ENCODE measurements at places on chromosomes 3 and 15.

DNA sequence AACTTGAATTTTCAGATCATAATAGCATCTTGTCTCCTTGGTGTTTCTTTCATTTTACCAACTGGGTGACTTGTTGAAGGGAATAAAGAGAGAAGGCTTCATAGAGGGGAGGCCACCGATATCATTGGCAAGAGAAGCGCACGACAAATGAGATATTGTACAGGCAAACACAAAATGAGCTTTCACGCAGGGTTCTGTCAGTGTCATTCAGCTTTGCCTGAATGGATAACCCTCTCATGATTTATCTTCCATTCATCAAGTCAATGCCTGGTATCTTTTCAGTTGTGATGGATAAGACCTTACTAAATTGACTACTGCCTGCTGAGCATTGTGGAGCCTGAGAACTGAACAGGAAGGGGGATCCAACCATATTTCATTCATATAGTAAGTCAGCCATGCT is 188.6 kb upstream of the EPHA3 start:
- DNase-seq = no peak

GRCh38 chr3:190269101-190269500 is 53.1 kb downstream of the CLDN1 start:
- DNase-seq = no peak

- no peak for DNase-seq
These were observed 123.7 kb downstream of the SMAD6 start for GRCh38 chr15:66825731-66826130.

DNA sequence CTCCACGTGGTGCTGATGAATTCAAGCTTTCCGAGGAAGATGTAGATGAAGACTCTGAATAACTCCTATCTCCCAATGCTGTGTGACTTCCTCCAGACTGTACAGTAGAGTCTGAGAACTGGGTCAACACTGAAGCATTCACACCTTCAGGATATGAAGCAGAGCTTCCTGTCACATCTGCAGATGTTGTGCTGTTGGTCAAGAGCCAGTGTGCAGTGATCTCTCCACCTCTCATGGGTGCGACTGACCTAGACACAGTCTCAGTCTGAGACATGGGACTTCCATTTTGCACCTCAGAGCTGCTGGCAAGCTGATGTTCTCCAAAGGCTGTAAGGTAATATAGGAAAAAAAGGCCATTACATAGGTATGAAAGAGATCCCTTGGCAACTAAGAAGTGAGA is 36.5 kb downstream of the HEG1 start:
- no peak for DNase-seq

DNA sequence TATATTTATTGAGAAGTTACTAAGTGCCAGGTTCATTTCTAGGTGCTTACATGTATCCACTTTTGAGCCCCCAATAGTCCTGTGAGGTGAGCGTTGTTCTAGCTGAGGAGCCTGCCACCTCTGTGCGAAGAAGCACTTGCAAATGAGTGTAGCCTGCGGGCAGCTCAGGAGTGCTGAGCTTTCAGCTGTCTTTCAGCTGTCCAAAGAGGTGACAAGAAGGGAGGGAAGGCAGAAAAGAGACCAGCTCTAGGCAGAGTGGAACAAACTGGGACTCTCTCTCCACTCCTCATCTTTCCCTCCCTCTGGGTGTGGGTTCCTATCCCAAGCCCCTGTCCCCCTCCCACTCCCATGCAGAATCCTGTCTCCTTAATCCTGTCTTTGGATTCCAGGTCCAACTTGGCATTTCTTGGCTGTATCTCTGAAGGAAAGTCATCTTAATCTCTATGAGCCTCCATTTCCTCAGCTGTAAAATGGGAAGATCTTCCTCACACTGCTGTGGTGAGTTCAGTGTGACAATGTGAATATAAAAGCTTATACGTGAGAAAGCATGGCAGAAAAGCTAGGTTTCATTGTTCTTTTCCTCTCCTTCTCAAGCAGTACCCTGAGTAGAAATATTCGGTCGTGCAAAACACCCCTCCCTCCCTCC is 6.7 kb upstream of the SRP14 start:
- DNase-seq = no peak

DNA sequence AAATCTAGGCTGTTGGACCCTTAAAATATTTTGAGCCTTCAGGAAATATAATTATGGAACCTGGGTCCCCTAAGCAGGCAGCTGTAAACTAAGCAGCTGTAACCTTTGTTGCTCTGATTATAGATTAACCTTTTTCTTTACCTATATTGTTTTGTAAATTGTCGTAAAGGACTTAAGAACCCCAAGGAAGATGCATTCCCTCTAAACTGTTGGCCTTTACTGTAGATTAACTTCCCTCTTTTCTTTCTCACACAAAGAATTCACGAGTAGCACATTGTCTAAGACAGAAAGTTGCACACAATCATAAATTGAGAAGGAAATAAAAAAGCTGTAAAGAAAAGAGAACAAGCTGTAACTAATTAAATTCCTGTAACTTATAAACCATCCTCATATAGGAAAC is 877.3 kb downstream of the ROBO2 start:
- no peak for DNase-seq

DNA sequence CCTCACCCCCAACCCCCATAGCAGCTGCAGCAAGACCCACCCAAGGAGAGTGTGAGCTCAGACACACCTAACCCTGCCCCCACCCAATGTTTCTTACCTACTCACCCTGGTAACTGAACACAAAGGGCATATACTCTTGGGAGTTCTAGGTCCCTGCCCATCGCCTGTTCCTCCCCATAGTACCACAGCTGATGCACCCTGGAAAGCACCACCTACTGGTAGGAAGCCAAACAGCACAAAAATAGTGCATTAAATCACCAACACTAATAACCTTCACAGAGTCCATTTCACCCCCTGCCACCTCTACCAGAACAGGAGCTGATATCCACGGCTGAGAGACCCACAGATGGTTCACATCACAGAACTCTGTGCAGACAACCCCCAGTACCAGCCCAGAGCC is 245.2 kb downstream of the EFHB start:
- no peak for DNase-seq

DNA sequence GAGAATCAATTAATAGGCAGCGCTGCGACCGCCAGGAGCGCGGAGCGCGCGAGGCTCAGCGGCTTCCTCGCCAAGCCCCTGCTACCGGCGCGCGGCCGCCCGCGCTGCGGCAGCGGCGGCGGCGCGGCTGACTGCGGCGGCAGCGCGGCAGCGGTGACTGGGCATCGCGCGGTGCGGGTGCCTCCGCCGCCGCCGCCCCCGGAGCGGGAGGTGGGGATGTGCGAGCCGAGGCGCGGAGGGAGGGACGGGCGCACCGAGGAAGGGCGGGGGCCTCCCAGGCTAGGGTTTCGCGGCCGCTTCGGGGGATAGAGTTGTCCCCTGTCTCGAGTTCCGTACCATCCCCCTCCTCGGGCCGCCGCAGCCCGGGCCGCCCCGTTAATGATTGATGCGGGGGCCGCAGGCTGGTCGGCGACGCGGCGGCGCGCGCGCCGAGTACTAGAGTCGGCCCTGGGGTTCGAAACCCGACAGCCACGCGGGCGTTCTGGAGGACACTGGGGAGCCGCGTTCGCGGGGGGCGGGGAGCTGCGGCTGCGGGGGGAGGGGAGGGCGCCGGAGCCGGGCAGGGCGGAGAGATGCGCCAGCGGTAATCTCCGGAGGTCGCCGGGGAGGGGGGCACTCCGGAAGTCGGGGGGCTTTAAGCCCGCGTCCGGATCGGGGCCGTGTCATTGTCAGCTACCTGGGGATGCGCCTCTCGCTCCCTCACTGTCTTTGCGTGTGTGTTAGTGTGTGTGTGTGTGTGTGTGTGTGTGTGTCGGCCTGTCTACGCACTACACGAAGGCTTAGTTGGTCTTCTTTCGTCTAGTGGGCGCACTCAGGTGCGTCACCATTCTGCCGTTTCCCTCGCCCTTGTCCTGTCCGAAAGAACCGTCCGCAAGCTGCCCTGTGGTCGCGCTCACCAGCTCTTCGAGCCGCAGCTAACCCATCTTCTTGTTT is at the start of gene PAQR9:
Gene PAQR9 (minus strand): TSS at position 159 of the 933 bp plus-strand sequence. CDS start 338 bp downstream, outside the sequence.
- DNase-seq = no peak

GRCh38 chr15:73344056-73344455 is 24.7 kb downstream of the HCN4 start:
- no peak for DNase-seq

DNA sequence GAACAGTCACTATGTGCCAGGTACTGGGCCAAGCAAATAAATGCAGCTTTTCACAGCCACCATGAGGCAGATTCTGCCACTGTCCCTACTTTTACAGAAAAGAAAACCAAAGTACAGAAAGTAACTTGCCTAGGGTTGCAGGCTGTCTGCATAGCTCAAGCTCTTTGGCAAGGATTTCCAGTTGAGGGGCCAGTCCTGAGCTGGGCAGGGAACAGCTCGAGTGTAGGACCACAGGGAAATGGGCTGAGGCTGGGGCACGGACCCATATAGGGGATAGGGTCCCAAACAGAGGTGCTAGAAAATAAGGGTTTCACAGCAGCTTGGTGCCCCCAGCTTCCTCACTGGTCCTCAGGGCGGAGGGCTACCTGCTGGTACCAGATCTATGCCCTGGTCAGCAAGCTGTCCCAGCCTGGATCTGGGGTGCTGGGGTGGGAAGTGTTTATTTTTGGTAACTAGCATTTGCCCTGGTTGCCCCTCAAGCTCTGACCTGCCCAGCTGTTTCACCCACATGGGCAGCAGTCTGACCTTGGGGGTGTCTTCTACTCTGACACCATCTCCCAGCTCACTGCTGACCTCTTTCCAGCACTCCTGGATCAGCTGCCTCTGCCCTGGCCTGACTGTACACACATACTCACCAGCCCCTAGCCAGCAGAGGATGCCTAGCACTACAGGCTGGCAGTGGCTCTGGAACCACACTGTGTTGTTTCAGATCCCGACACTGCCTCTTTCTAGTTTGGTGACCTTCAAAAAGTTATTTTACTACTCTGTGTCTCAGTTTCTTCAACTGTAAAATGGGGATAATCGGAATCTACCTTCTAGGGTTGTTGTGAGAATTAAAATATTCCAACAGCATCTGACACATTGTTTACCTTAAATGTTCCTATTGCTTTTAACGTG is 16.2 kb downstream of the MRAS start:
- DNase-seq = no peak

- no peak for DNase-seq
These were observed 32.5 kb upstream of the GP5 start for GRCh38 chr3:194431554-194431953.

GRCh38 chr3:141796081-141796888 is 33.1 kb downstream of the GRK7 start:
- DNase-seq = peak; percentile 47

DNA sequence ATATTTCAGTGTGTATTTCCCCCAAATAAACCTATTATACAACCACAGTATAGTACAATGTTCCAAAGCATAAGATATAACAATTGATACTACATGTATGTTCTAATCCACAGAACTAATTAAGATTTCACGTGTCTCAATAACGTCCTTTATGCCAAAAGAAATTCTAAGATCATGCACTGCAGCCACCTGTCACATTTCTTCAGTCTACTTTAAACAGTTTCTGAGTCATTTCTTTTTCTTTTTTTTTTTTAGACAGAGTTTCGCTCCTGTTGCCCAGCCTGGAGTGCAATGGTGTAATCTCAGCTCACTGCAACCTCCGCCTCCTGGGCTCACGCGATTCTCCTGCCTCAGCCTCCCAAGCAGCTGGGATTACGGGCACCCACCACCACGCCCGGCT is 190.2 kb downstream of the STAG1 start:
- DNase-seq = no peak

GRCh38 chr15:61824291-61824690 is 236.0 kb downstream of the VPS13C start:
- DNase-seq = no peak

GRCh38 chr3:36380221-36381031 is at the start of gene STAC:
STAC (plus strand) TSS chr3:36380504; CDS start chr3:36380644, 140 bp downstream.
- DNase-seq = peak; percentile 14

DNA sequence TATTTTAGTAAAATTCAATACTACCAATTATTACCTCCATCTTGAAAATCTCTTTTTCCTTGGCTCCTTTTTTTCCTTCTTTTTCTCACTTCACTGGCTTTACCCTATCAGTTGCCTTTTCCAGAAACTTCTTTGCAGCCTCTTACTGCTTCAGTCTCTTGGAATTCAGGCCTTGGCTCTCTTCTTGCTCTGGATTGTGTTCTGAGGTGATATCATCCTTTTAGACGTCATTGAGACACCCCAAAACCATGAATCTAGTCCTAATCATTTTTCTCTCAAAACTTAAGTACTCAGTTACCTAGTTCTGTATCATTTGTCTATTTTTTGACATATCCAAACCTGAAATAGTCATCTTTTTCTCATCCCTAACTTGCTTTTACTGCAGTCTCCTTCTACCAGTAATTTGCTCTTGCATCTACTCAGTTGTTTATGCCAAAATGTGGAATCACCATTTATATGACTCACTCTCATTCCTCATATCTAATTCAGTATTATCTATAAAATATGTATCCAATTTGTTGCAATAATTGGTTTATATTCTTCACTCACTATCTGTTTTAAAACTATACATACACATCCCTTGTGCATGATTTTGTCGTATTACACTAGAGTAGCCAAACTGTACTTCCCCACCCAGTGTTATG is 703.2 kb upstream of the CCDC54 start:
- no peak for DNase-seq

GRCh38 chr3:123518892-123519485 is 65.9 kb downstream of the HACD2 start:
- DNase-seq = no peak

DNA sequence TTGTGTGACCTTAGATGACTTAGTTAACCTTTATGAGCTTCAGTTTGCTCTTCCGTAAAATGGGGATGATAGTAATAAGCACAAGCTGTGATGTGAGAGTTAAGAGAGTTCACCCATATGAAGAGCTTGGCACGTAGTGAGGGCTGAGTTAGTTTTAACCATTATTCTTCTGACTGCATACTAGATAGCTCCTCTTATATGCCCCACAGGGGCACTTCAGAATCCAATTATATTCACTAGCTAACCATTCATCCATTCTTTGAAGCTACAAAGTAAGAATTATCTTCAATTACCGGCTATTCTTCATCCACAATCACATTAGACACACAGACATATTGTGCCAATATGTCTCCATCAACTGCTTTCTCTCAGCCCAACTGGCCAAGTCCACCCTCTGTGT is 159.0 kb upstream of the STT3B start:
- DNase-seq = no peak

- DNase-seq = peak; percentile 44
These were observed at the start of the genes FOXL2 and FOXL2NB for GRCh38 chr3:138946663-138947494. FOXL2 (minus strand) TSS chr3:138947137; CDS start chr3:138946722, 415 bp downstream. FOXL2NB (plus strand) TSS chr3:138947217; CDS start chr3:138947365, 148 bp downstream.

- no peak for DNase-seq
These were observed 31.2 kb downstream of the ATG3 start for GRCh38 chr3:112530573-112530972.

Data from OCI-M1 (cell line).